ENCODE measurements at places on chromosomes 6 and 20. TPM values are rescaled to one million over a fixed set of nuclear protein-coding genes. Genes with fewer than 3 reads are reported as not detected.

ANKRD66 gene
- not detected for total RNA-seq

GRCh38 chr6:32983964-32984621, 15.7 kb downstream of the BRD2 start:
- H3K27me3 ChIP-seq: no peaks in the 10 kb centered on the region
- H3K4me3 ChIP-seq: no peak overlapping the region
- no peak for DNase-seq
- no peak overlapping the region for H3K27ac ChIP-seq
- peaks cover 21% of the 10 kb centered on the region for H3K4me1 ChIP-seq

OPN5 gene
- total RNA-seq: not detected

DAAM2 gene
- not detected for total RNA-seq

PKIB gene
- 1.1 TPM for total RNA-seq

DNA sequence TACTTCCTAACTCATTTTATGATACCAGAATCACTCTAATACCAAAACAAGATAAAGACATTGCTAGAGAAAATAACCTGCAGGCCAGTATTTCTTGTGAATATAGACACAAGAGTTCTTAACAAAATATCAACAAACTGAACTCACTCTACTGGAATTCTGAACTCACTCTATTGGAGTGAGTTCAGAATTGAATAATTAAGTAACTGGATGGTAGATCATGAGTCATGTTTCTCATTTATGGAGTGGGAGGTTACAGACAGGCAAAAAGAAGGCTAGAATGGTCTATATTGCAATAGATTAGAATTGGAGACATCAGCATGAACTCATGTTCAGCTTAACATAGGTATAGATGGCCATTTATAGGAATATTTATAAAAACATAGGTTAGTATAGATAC, 26.6 kb upstream of the C6orf58 start:
- H3K27me3 ChIP-seq: peaks cover 11% of the 10 kb centered on the region
- DNase-seq: no peak
- no peak overlapping the region for H3K4me3 ChIP-seq
- H3K36me3 ChIP-seq: no peaks in the 10 kb centered on the region

GRCh38 chr6:135250234-135250633, 69.1 kb downstream of the MYB start:
- H3K27me3 ChIP-seq: no peaks in the 10 kb centered on the region
- H3K27ac ChIP-seq: no peak overlapping the region
- H3K36me3 ChIP-seq: no peaks in the 10 kb centered on the region
- no peaks in the 10 kb centered on the region for H3K4me1 ChIP-seq

NOTCH4 gene
- 0.47 TPM for total RNA-seq

- no peaks in the 10 kb centered on the region for H3K27me3 ChIP-seq
- no peak overlapping the region for H3K4me3 ChIP-seq
Observed at GRCh38 chr6:24960991-24961475, 25.3 kb upstream of the RIPOR2 start.

DNA sequence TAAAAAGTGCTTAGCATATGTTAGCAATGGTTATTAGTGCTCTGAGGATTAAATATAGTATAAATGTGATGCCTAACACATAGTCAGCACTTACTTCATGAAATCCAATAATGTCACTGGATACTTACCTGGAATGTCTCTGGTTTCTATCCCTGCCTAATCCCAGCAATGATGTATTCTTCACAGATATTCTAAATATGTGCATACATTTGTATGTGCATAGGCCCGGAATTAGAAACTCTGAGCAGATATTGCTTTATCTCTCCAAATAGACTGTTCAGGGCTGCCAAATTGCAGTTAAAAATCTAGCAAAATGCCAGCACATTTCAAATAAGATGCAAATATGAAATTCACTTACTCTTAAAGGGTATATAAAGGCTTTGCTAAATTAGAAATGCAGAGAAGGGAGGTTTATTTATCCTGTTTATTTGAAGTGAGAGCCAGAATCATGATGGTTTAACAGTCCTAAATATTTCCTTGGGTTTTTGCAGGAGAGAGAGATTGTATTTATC, 81.3 kb downstream of the SAMD5 start:
- H3K36me3 ChIP-seq: no peaks in the 10 kb centered on the region
- no peak for DNase-seq
- no peaks in the 10 kb centered on the region for H3K4me1 ChIP-seq
- no peaks in the 10 kb centered on the region for H3K27me3 ChIP-seq
- no peak overlapping the region for H3K4me3 ChIP-seq

CDC25B gene
- 144 TPM for total RNA-seq

FIG4 gene
- total RNA-seq: 3.3 TPM

DNA sequence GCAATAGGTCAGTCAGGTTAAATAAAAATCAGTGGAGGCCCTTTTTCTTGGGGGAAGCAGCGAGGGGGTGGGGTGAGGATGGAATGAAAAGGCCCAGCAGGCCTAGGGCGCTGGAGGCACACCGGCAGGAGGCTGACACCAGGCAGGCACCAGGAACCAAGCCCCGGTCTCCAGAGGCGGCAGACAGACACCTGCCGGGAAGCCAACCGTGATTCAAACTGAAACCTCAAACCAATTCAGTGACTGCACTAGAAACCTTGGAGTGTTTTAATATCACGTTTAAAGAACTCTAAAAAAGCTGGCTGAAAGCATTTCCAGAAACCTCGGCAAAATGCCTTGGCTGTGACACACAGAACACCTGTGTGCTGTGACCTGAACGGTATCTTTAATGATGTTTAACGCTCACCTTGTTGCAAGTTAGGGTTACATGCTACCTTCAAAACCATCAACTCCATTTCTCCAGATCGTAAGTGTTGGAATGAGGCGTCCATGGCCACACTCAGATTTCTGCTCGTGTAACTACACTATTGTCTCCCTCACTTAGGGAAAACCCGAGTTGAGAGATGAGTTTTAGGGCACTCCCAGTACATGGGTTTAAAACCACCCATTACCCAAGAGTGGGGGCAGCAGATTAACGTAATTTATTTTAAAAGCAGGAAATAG, 27.2 kb downstream of the DIDO1 start:
- no peak for DNase-seq
- peaks cover 55% of the 10 kb centered on the region for H3K36me3 ChIP-seq
- H3K27me3 ChIP-seq: no peaks in the 10 kb centered on the region
- H3K4me3 ChIP-seq: no peak overlapping the region
- H3K27ac ChIP-seq: no peak overlapping the region

- DNase-seq: no peak
- H3K27ac ChIP-seq: no peak overlapping the region
- H3K4me3 ChIP-seq: no peak overlapping the region
- no peaks in the 10 kb centered on the region for H3K36me3 ChIP-seq
- no peaks in the 10 kb centered on the region for H3K27me3 ChIP-seq
- H3K4me1 ChIP-seq: no peaks in the 10 kb centered on the region
Observed at GRCh38 chr6:106764353-106764980, 135.1 kb downstream of the QRSL1 start.

NMBR gene
- total RNA-seq: not detected

Data from CD4-positive, alpha-beta T cell (primary cell).